ENCODE measurements at places on chromosomes 12 and 14. TPM values are rescaled to one million over a fixed set of nuclear protein-coding genes. Genes with fewer than 3 reads are reported as not detected.

FZD10 gene
- total RNA-seq, result 16.3 TPM

TMED10 gene
- 209 TPM for total RNA-seq

TAS2R13 gene
- total RNA-seq, result 0.88 TPM

ARHGDIB gene
- 17.2 TPM for total RNA-seq

- no peak overlapping the region for H3K27ac ChIP-seq
- H3K4me3 ChIP-seq, result no peak overlapping the region
- DNase-seq, result no peak
- H3K4me1 ChIP-seq, result no peaks in the 10 kb centered on the region
- peaks cover 93% of the 10 kb centered on the region for H3K36me3 ChIP-seq
These were observed 23.5 kb downstream of the APPL2 start for GRCh38 chr12:105212438-105212837.

- no peaks in the 10 kb centered on the region for H3K36me3 ChIP-seq
- no peaks in the 10 kb centered on the region for H3K4me1 ChIP-seq
- no peak for DNase-seq
- no peak overlapping the region for H3K27ac ChIP-seq
- H3K4me3 ChIP-seq, result no peak overlapping the region
- no peaks in the 10 kb centered on the region for H3K27me3 ChIP-seq
These were observed 73.2 kb downstream of the RIMBP2 start for GRCh38 chr12:130642856-130643255.

DNA sequence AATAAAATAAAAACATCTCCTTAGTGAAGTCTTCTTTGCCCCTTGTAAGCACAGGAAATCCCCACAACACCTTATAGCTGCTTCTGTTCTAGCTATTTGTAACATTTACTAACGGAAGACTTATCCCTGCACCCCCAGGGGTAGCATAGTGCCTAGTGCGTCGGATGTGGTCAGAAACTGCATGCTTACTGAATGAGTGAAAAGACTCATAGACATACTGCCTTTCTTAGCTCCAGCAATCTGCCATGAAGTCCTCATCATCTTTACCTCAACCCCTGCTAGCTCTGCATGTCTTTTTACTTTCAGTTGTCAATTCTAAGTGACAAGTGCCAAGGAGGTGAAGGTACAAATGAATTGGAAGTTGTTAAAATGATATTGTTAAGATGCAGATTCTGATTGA, 12.9 kb downstream of the RIOX1 start:
- DNase-seq, result no peak
- no peak overlapping the region for H3K27ac ChIP-seq
- peaks cover 41% of the 10 kb centered on the region for H3K36me3 ChIP-seq
- H3K4me3 ChIP-seq, result no peak overlapping the region
- H3K4me1 ChIP-seq, result no peaks in the 10 kb centered on the region

DNA sequence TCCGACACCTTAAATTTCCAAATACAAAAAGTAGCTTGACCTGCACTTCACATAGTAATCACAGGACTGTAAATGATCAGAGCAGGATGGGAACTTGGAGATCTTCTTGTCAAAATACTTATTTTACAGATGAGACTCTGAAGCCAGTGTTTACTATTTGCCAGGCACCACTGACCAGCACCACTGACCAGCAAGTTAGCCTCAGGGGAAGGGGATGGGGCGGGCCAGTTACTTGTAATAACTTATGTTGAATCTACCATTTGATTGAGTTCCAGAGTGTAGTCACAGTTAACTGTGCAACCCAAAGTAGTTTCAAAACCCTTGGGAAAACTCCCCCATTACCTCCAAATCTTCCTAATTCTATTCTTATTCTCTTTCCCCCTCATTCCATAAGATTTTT, 278.4 kb downstream of the PCNX1 start:
- peaks cover 20% of the 10 kb centered on the region for H3K27me3 ChIP-seq
- no peaks in the 10 kb centered on the region for H3K4me1 ChIP-seq
- H3K36me3 ChIP-seq, result no peaks in the 10 kb centered on the region
- H3K4me3 ChIP-seq, result no peak overlapping the region

Data from esophagus squamous epithelium (tissue), 5 donors.